COR-L47 (cell line): ENCODE measurements at places on chromosomes 7 and 10.

- no peak for DNase-seq
Measured at GRCh38 chr10:62759599-62760175, 44.8 kb upstream of the ADO start.

DNA sequence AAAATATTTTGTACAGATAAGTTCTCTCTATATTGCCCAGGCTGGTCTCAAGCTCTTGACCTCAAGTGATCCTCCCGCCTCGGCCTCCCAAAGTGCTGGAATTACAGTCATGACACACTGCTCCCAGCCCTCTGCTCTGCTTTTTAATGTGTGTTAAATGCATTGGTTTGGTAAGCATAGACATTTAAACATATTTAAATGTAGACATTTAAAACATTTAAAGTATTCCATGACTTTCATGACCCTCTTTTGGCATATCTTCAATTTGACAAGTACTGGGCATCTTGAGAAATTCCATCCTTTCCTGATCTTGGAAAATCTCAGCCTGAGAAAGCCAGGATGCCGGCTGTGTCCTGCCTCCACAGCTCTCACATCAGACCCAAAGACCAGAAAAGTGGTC lies 5.2 kb upstream of the SAR1A start:
- no peak for DNase-seq

DNA sequence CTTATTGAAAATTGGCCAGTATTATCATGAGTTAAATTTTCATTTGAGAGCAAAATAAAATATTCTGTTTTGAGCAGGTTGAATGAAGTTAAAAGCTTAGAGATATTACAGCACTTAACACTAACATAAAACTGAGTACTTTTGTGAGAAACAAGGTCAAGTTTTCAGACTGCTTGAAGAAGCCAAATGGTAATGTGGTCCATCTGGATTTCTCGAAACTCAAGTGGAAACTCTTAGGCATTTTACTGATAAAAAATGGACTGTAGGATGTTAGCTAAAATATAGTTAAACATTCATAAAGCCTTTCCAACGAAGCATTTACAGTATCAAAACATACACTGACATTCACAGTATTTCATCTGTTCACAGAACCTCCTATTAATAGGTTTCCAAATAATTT lies 528.1 kb upstream of the SEMA3D start:
- no peak for DNase-seq

DNA sequence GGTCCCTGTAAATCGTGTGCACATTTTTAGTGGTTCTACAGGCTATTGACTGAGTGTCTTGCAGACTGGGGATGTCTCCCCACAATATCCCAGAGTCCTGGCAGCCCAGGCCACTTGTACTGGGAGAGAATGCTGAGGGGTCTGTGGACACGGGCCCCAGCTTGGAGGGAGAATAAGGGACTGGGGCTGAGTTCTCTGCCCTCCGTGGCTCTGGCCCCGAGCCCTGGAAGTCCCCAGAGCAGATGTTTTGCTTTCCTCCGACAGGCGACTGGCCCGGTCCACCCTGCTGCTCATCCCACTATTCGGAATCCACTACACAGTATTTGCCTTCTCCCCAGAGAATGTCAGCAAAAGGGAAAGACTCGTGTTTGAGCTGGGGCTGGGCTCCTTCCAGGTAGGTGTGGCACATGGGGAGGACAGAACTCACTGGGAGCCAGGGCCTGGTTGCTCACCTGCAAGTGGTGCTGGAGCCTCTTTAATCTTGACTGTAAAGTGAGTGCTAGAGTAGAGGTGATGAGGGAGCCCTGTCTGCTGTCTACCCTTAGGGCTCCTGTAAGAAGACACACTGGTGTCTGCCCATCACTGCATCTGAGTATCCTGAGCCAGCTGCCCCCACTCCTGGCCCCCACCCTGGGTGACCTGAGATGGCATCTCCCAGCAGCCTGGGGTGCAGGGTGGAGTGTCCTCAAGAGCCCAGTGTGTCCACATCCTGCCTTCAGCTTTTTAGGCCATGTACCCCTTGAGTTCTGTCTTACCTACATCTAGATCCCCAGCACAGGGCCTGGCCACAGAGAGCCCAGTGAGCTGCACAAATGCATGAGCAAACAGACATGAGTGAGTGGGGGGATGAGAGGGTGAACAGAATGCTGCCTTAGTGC lies 51.1 kb downstream of the ADCYAP1R1 start:
- no peak for DNase-seq

GRCh38 chr7:5172196-5172775 lies 17.7 kb upstream of the WIPI2 start:
- DNase-seq: no peak

GRCh38 chr7:43113622-43114457 lies 1.4 kb downstream of the HECW1 start:
- no peak for DNase-seq

GRCh38 chr7:88280801-88281200 lies 25.9 kb downstream of the STEAP4 start:
- DNase-seq: no peak

DNA sequence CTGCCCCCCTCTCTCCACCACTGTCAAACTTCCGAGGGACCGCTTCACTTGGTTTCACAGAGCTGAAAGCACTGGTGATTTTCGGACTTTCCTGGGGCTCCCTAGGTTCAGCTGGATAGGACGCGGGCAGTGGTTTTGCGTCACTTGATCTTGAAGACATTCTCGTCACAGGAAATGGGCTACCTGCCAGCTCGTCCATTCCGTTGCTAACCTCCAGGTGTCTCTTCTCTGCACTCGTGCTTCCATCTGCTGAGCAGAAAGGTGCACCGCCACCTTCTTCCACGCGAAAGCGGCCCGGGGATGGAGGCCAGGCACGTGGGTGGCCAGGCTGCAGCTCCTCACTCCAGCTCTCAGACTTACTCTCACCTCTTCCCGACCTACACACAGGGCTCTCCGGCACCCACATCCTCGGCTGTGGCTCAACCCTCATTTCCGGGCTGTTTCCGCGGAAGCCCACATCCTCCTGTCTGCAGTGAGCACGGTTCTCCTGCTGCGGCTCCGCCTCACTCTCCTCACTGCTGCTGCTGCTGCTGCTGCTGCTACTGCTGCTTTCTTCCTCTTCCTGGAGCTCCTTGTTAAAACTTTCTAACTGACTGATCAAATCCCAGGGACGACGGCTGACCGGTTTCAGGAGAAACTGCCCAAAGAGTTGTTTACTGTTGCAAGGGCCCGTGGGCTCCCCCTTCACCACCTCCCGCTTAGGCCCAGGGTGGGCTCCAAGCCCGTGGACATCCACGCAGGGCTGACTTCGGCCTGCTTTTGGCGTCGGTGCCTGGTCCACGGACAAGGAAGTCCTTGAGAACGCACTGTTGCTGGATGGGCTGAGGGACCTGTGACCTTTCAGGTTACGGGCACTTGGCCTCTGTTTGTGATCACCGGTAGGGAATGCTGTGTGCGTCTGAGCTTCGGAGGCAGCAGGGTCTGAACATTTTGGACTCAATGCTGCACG lies 32.1 kb downstream of the JCAD start:
- peak; percentile 7 for DNase-seq
